ENCODE measurements at places on chromosomes 2 and 18. TPM values are rescaled to one million over a fixed set of nuclear protein-coding genes. Genes with fewer than 3 reads are reported as not detected.

The ZBTB7C gene
- not detected for total RNA-seq

The GALNT5 gene
- total RNA-seq: 87.6 TPM

The SKA1 gene
- total RNA-seq: 2.8 TPM

The GAD1 gene
- under 0.01 TPM for total RNA-seq

The ACMSD gene
- 0.28 TPM for total RNA-seq

The AP1S3 gene
- total RNA-seq: 28.0 TPM

The RND3 gene
- 750 TPM for total RNA-seq

The ZAP70 gene
- total RNA-seq: not detected

The MOCOS gene
- total RNA-seq: 2.9 TPM

The OTOS gene
- not detected for total RNA-seq

The ATP8B1 gene
- total RNA-seq: 86.8 TPM

The GPBAR1 gene
- total RNA-seq: 0.19 TPM

The MYO5B gene
- 0.28 TPM for total RNA-seq

The B4GALT6 gene
- 2.8 TPM for total RNA-seq

The KCNIP3 gene
- 0.77 TPM for total RNA-seq

The UPP2 gene
- not detected for total RNA-seq

The NCK2 gene
- total RNA-seq: 32.2 TPM

The SPC25 gene
- total RNA-seq: 8.6 TPM

The MYO7B gene
- under 0.01 TPM for total RNA-seq

All from regular cardiac myocyte (primary cell).